ENCODE measurements at places on chromosomes 5 and 9.

DNA sequence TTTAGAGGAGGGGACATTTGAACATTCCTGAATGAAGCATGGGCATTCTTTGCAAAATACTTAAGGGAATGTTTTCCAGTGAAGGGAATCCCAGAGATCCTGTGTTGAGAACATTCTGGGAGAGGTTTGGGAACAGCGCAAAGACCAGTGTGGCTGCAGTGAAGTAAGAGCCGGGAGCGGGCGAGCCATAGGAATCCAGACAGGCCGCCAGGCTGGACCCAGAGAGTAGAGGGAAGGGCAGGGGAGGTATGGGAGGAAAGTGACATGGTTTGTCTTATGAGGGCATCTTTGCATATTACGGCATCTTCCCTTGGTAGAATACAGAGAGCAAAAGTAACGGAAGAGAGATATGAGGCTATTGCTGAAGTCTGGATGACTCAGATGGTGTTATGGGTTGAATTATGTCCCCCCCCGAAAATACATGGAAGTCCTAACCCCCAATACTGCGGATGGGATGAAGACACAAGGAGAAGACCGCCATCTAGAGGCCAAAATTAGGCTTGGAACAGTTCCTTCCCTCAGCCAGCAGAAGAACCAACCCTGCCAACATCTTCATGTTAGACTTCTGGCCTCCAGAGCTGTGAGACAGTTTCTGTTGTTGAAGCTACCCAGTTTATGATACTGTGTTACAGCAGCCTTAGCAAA, 268.2 kb downstream of the MAST4 start:
- peak; percentile 66 for DNase-seq

DNA sequence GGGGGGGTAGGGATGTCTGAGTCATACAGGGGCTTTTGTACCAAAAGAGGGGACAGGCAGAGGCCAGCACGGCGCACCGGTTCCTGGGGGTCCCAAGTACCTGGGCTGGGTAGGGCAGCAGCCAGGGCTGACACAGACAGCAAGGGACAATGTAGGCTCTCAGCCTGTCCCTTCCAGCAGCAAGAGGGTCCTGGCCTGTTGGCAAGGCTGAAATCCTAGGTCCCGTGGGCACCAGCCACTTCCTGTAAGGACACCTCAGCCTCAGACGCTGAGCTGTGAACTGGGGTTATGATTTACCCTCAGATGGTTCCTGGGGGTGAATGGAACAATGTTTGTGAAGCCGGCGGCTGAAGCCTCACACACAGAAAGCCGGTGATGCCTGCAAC, 41.3 kb downstream of the NACC2 start:
- no peak for DNase-seq

- DNase-seq = peak; percentile 83
Observed at GRCh38 chr9:75903785-75904360, 13.4 kb downstream of the PCSK5 start.

DNA sequence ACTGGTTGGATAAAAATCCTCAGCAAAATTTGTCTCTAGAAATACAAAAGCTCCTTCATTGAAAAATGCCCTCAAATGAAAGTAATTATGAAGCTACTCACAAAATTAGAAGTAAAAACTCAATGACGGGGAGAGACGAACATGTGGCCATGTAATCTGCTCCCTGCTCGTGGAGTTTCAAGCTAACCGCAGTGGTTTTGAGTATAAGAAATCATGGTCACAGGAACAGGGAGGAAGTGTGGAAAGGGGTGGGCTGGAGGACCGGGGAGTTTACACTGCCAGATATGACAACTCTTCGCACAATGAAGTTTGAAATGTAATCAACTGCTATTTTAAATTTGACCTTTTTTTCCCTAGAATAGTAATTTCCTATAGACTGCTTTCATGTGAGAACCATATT, 765.4 kb upstream of the DMAC1 start:
- no peak for DNase-seq

DNA sequence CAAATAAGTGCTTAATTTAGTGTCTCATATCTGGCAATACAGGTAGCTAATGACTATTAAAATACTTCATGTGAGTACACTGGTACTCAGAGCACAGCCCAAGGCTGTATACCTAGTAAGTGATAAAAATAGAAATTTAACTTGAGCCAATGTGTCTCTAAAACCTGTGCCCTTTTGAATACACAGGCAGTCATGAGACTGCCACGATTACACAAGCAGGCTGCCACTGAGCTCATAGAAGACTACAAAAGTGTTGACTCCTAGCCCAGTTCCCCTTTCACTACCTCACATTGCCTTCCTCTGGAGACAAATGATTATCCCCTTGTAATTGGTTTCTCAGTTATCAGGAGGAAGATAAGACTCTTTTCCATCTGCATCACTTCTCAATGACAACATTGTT, 66.3 kb upstream of the PAPPA start:
- DNase-seq = peak; percentile 83

DNA sequence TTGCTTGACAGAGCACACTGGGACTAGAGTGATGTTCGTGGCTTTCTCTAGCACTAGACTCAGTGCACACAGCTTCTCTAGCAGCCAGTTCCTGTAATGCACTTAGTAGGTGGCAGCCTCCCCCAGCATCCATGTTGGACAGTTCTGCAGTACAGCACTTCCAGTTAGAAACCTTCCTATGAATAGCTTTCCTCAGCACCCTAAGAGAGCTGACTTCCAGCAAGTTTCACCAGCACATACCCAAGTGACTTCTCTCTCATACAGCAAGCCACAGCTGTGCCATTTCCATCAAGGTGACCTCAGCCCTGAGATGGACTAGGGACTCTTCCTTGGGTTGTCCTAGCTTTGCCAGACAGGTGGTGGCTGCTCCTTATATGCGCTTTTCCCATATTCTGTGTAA, 60.4 kb downstream of the PJA2 start:
- DNase-seq = no peak

All from epithelial cell of esophagus (primary cell).